ENCODE measurements at places on chromosomes 12 and 14.

DNA sequence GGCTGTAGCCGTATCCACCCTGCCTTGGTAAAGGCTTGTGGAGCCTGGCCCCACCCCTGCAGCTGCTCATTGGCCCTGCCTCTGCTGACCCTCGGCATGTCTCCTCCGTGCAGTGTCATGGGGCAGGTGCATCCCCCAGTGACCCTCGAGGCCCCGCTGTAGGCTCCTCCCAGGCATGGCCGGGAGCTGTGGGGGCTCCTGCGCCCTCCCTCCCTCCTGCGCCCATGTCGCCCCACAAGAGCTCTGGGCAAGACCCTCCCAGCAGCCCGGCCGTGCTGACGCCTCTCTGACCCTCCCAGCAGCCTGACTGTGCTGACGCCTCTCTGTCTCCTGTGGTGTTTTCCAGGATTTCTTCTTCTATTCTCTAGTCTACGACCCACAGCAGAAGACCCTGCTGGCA lies 20.8 kb upstream of the CRIP2 start:
- DNase-seq = no peak

- no peak for DNase-seq
These were observed 11.3 kb downstream of the ACACB start for GRCh38 chr12:109127533-109128242.

DNA sequence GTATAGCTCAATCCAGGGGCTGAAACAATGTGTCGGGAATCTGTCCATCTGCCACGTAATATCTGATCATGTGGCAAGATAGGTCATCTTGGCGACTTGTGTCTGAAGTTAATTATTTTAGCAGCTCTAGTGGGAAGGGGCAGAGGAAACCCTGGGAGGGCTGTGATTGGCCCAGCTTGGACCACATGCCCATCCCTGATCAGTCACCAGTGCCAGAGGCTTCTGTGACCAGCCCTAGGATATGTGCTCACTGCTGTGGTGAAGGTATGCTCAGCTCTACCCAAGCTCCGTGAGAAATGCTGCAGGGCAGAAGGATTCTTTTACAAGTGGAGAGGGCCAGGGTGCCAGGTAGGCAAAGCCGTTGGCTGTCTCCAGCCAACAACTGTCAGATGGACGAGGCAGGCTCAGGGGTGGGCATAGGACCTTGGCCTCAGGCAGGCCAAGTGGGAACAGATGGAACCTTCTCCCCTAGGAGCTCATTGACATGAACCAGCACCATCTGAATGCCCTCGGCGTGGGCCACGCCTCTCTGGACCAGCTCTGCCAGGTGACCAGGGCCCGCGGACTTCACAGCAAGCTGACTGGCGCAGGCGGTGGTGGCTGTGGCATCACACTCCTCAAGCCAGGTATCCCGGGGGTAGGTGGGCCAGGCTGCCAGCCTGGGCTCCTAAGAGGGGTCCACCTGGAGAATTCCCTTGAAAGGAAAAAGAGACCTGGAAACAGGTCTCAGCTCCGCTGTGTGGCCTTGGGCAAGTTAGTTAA lies 21.1 kb downstream of the MVK start:
- DNase-seq = no peak

- no peak for DNase-seq
These were observed 25.5 kb upstream of the LMNTD1 start for GRCh38 chr12:25578411-25579143.

- DNase-seq = no peak
These were observed 2.0 kb upstream of the TBX5 start for GRCh38 chr12:114407842-114408411.

DNA sequence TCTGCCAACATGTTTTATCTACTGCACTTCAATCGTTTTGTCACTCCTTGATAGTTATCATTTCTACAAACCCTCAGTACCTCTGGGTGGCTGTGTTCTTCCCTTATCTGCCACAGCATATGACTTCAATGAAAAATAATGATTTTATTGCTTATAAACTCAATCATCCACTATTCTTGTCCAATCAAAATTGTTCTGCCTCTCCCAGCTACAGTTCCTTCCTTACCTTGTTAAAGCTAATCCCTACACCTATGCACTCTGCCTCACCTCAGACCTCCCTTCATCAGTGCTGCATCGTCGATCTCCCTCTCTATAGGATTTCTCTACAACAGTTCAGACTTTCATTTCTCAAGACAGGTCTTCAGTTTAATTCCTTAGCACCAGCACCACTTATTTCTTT lies 58.8 kb downstream of the ERGIC2 start:
- no peak for DNase-seq

DNA sequence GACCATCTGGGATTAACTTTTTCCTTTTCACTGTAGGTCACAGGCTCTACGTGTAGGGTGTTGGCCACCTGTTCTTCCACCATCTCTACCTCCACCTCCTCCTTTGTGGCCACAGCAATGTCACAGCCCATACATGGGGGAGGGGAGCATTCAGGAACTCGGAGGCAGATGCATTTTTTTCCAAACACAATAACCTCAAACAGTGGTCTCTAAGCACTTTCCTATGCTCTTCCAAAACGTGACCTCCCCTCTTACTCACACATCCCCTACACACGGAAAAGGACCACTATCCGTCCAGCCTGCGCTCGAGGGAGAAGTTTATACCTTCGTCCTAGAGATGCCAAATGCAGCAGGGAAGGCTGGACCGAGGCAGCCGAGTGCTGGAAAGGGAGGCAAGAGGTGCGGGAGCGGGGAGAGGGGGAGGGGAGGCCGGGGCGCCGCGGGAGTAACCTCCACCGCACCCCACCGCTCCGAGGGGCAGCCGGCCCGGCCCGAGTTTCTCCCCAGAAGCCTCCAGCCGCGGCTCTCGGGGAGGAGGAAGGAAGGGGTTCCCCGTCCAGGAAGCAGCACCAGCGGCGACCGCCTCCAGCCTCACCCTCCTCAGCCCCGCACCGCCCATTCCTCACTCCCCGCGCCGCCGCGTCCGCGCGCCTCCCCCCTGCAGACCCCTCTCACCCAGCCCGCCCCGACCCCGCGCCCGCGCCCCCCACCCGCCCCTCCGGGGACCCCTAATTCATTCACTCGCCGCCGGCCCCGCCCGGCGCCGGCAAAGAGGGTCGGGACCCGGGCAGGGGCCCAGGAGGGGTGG lies 594 bp downstream of the KRAS start:
- DNase-seq = peak; percentile 23

DNA sequence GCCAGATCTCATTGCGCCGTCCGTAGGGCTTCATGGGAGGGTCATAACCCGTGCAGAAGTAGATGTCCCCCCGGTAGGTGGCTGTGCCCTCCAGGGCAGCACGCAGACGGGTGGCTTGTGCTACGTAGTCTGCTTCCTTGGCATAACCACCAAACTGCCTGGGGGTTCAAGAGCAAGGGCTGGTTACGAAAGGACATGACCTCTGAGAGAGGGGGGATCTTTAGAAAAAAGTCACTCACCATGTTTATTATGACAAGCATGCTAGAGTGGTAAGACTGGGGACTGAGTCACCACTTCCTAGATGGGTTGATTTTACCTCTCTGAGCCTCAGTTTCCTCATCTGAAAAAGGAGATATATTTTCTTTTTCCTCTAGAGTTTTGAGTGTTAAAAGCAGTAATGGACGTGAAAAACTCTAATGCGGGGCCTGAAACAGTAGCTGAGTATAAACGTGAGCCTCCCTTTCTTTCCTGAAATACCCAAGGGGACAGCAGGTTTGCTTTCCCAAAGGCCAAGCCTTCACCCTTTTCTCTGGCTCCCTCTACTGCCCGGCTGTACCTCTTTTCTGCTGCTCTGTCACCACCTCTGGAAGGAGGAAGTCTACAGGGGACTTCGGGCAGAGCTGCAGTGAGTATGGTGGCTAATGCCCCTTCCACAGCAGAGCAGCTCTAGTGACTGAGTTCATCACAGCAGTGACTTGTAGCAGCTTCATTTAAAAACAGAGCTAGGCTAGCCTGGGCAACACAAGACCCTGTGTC lies 23.5 kb upstream of the GPRC5D start:
- no peak for DNase-seq

DNA sequence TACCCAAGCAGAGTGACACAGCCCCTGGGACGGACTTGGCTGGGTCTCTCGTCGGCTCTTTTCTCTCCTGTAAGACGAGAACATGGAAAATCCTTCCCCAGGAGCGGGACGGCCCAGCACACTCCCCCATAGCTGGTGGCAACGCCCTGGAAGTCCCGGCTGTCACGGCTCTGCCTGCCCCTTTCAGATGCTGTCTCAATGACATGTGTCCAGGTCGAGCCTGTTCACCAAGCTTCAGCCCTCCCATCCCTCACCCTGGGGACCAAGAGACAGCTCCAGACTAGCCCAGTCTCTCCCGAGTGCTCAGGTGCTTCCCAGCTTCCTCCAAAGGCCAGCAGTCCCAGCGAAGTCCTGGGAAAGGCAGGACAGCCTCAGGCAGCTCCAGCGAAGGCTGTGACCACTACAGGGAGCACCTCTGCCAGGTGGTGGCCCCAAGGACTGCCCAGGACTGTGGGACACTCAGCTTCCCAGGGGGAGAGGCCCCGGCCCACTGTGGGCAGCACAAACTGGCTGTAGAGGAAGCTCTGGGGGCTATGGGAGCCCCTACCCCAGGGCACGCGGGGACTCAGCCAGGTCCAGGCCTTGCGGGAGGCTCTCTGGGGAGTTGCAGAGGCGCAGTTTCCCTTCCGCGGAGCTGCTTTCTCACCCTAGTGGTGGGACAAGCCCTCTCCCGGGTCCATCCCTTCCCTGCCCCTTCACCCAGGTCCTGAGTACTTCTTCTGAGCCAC lies 33.6 kb downstream of the TNFAIP2 start:
- no peak for DNase-seq

DNA sequence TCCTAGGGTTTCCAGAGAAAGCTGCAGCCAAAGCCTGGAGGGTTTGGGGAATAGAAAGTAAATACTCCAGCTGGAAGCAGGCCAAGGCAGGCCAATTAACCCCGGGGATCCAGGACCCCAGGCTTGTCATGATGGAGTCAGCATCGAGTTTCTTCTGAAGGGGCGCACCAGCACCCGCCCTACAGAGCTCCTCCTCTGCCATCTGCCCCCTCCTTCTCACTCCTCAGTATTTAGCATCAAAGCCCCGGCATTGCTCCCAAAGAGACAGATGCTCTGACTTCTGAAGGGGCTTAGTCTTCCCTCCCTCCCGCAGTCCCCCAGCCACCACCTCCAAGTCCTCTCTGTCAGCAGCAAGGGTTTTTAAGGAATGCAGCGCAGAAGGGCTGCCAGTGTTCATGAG lies 285.1 kb upstream of the NOS1 start:
- DNase-seq = no peak

DNA sequence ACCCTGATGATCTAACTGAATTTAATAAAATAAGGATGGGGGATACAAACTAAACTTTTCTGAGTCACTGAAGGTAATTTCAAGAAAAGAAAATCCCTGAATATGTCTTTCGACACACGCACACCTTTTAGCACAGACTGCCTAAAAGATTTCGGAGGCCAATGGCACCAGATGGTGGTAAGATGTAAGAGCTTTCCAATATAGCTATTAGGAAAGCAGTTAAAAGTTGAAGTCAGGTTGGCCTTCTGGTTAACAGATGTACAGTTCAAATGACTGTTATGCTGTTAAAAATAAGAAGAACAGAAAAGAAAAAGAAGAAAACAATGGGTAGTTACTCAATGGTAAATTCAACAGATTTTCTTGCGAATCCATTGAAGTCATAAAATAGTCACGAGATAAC lies 80.7 kb upstream of the KRR1 start:
- no peak for DNase-seq

DNA sequence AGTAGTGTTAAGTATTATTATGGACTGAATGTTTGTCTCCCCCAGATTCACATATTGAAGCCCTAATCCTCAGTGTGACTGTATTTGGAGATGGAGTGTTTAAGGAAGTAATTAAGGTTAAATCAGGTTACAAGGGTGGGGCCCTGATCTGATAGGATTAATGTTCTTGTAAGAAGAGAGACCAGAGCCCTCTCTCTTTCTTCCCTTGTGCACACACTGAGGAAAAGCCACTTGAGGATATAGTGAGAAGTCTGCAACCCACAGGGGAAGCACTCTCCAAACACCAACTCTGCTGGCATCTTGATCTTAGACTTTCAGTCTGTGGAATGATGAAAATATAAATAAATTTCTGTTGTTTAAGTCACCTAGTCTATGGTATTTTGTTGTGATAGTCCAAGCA lies 2.2 kb upstream of the KLRG1 start:
- DNase-seq = no peak

DNA sequence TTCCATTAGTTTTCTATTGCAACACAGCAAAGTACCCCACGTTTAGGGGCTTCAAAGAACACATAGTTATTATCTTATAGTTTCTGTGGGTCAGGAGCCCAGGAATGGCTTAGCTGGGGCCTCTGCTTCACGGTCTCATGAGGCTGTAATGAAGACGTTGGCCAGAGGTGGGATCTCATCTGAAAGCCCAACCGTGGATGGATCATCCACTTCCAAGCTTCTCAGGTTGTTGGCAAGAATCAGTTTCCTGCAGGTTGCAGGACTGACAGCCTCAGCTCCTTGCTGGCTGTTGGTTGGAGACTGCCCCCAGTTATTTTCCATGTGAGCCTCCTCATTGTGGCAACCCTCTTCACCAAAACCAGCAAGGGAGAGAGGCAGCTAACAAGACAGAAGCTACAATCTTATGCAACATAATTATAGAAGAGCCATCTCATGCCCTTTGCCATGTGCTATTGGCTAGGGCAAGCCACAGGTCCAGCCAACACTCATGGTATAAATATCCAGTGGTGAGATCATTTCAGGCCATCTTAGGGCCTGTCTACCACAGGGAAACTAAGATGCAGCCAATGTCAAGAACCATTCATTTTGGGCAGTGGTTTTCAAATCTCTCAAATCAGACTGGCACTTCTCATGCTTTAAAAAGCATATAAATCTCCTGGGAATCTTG lies 452.4 kb downstream of the MED13L start:
- DNase-seq = no peak

DNA sequence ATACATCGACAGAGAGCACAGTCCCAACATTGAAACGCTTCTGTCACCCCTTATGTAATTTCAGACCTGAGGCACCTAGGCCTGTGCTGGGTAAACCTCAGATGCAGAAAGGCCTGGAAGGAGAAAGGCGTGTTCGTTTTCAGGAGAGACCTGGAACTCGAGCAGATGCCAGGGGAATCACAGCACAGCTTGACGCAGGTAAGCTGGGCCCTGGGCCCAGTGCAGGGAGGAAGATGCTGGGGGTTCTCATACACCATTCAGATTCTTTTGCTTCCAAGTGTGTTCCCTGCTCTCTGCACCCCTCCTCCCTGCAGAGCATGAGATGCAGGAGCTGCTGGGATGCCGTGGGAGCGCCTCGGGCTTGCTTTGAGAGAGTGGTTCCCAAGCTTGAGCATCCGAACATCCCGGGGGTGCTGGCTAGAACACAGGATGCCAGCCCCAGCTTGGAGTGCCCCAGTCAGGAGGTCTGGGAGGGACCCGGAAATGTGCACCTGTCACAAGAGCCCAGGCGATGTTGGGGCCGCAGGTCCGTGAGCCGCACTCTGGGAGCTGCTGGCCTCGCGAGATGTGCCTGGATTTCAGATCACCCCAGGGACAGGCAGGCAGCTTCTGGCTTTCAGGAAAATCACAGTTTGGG lies 35.9 kb downstream of the FZD10 start:
- DNase-seq = no peak

DNA sequence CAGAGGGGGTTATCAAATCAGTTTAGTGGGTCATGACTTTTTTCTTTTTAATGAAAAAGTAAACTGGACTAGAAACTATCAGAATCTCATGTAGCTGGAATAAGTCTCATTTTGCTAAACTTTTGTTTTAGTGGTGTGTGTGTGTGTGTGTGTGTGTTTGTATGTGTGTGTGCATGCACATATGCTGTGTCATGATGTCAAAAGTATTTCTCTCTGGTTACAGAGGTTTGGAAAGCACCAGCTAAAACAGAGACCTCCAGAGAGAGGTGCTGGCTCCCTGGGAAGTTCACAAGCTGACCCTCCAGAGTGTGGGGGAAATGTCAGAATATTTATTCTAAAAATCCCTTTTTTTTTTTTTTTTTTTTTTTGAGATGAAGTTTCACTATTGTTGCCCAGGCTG lies 114.7 kb downstream of the LGMN start:
- no peak for DNase-seq

All from SHP77 (cell line).